Iris pigment epithelial cell (primary cell): ENCODE measurements at places on chromosomes 12 and 14.

GRCh38 chr12:28828318-28828717 lies 320.8 kb upstream of the FAR2 start:
- no peak for DNase-seq

DNA sequence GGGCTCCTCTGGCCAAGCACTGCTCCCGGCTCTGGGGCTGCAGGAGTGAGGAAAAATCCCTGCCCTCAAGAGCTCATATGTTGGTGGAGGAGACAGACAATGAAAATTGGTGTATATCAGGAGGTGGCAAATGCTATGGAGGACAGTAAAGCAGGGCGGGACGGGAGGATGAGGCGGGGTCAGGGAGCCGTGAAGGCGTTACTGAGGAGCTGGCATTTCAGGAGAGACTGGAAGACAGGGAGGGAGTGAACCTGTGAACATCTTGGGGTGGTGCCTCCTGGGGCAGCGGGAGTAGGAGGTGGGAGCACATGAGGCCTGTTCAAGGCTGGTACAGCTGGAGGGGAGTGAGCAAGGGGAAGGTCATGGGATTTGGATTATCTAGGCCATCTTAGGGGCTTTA lies 26.6 kb downstream of the TSPAN9 start:
- no peak for DNase-seq

GRCh38 chr14:90114554-90114953 lies 52.8 kb downstream of the KCNK13 start:
- no peak for DNase-seq

DNA sequence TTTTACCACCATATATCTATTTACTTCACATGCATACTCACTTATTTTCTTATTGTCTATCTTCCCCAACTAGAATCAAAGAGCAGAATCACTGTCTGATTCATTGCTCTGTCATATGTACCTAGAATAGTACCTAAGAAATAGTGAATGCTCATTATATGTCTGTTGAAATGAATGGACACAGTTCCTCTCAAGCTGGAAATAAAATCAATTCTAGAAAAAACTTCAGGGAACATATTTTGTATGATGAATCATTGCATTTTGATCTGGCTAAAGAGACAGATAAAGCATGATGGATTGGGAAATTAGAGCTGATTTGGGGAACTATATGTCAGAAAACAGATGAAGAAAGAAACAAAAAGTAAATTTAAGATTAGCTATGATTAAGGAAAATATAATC lies 623.3 kb downstream of the C12orf50 start:
- peak; percentile 66 for DNase-seq

DNA sequence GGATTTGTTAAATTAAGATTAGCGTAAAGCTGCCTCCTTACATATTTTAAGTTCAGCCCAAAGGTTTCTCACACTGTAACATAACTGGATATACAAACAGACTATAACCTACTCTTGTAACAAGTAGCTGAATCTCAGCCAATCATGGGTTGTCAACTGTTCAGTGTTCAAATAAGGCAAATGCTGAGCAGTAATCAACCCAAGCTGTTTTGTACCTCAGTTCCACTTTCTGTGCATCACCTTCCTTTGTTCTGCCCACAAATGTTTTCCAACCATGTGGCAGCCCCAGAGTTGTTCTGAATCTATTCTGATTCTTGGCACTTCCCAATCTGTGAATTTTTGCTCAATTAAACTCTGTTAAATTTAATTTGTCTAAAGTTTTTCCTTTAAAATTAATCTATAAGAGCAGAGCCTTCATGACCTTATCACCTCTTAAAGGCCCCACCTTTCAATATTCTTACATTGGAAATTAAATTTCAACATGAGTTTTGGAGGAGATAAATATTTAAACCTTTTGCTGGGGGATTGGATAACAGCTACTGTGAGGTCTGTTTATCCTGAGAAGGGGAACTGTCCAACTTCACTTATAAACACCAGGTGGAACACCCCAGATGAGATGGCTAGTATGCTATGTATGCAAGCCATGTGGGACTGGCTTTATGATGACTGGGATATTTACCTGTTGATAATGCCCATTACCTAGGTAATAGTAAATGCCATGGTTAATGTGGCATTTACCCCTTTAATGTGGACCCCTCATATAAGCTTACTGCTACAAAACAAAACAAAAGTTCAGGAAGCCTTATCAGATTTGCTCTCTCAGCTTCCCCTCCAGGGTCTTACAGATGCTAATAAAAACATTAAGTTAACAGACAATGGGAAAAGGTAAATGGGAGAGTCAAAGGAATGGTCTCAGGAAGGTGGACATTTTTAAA lies 42.2 kb upstream of the ARID2 start:
- DNase-seq = no peak

GRCh38 chr12:23887055-23887835 lies 62.2 kb downstream of the SOX5 start:
- peak; percentile 45 for DNase-seq

DNA sequence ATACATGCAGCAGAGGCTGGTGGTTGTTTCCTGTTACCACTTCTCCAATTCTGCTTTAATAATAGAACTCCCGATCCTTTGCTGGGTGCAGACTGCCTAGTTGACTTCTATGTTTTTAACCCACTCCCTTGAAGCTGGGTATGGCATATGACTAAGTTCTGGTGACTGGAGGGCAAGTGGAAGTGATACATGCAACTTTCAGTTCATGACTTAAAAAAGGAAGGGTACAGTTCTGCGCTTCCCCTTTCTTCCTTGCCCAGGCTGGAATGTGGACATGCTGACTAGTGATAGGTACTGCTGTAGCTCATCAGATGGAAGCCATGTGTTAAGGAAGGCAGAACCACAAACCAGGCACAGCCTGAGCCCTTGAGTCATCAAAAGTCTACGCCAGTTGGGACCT lies 2.4 kb upstream of the A2M start:
- DNase-seq = no peak

- DNase-seq = peak; percentile 73
Measured at GRCh38 chr12:42326541-42327226, 717 bp downstream of the PPHLN1 start.

GRCh38 chr14:30580616-30581282 lies 21.8 kb downstream of the G2E3 start:
- peak; percentile 63 for DNase-seq
